ENCODE measurements at places on chromosomes 7 and 10.

DNA sequence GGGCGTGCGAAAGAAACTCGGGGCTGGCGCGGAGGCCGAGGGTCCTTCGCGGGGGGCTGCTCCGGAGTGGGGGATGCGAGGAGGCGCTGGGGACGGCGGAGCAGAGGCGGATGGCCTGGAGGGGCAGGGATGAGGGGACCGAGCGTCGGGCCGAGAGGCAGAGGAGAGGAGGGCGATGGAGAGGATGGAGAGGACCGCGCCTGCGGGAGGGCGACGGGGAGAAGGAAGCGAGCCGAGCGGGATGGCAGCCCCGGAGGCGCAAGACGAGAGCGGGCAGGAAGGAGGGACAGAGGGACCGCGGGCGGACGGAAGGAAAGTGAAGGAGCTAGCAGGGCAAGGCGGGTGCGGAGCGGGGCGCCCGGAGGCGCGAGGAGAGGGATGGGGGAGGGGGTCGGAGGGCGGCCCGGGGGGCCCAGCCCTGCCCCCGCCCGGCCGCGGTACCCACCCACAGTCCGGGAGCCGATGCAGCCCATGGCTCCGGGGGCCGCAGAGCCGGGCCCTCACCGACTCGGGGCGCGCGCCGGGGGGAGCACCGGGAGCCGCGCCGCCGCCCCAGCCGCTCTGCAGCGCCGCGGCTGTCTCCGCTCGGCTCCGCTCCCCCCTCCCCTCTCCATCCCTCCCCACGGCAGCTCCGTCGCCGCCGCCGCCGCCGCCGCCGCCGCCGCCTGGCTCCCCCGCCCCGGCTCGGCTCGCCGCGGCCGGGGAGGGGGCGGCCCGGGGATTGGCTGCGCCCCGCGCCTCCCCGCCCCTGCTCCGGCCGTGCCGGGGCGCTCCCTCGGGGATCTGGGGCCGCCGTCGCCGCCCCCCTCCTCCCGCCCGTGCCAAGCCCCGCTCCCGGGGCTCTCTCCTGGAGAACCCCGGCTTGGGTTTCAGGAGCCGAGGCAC lies at the start of gene FAM131B:
Gene FAM131B, minus strand, starts transcription at position 583 of the 885 bp plus-strand sequence. Its CDS starts 110 bp downstream, at position 473.
- no peak for DNase-seq

- peak; percentile 45 for DNase-seq
Observed at GRCh38 chr10:110528224-110528996, 30.7 kb downstream of the DUSP5 start.

- no peak for DNase-seq
Observed at GRCh38 chr7:2259480-2259879, 17.5 kb downstream of the NUDT1 start.

- DNase-seq, result peak; percentile 15
Observed at GRCh38 chr10:5512881-5513612, 11.7 kb upstream of the CALML3 start.
